ENCODE measurements at places on chromosomes 3 and 15.

DNA sequence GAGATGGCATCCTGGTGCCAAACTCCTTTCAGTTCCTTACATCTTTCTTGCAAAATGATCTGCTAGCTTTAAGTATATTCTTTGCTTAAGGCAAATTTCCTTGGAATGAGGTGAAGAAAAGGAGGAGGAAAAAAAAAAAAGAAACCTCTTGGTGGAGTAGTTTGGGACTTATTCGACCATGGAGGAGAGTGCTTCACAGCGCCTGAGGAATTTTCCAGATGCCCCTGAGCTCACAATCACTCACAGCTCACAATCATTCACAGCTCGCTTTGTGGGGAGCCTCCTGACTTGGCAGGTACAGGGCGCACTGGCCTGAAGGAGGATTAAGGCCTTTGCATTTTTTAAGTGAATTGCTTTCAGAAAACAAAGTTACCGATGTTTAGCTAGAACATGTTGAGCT, 53.9 kb downstream of the BOC start:
- DNase-seq: no peak

DNA sequence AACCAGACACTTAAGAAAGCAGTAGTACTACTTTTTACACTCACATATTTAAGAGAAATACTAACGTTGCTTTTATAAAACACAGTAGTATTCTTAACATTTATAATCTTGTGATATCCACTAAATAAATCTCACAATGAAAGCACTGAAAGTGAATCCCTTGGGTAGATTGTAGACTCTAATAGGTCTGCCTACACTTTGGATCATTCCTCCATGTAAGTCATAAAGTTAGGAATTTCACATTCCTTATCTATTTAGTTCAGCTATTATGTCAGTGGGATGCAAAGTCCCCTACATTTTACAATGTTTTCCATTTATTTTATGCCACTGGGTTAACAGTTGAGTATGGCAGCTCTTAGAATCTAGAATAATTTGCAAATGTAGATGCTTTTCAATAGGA, 330.7 kb downstream of the LSAMP start:
- no peak for DNase-seq

- DNase-seq: peak; percentile 68
Measured at GRCh38 chr3:112132975-112133448, at the start of gene GCSAM. GCSAM (minus strand) TSS chr3:112133248; CDS start chr3:112133120, 128 bp downstream.

- DNase-seq: no peak
Measured at GRCh38 chr15:70578196-70578595, 185.2 kb downstream of the UACA start.

DNA sequence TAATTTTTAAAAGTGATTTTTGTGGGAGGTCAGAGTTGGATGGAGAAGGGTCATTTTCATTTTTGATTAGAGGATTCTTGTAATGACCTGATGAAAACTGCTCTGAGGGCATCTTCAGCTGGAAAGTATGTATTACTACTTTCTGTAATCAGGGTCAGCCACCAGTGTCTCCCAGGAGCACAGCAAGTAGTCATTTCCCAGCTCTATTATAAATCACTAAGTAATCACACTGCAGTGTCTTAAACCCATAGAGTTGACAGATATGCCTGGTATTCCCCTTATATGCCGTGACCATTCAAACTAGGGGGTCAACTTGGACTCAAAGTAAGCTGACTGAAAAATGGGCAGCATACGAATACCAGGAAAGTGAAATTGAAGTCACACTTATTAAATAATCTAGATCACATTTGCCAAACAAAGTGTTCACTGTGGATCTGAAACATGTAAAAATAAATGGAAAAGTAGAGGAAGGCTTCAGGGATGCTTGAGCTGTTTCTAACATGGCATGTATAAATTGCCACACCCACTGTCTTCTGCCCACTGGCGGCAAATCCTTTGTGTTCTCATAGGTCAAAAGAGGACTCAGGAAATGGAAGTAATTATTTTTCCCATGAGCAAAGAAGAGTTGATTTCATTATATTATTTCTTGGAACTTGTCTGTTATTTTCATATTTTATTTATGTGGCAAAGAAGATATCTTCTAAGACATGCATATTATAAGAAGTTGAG, 105.7 kb downstream of the MBNL1 start:
- DNase-seq: no peak

DNA sequence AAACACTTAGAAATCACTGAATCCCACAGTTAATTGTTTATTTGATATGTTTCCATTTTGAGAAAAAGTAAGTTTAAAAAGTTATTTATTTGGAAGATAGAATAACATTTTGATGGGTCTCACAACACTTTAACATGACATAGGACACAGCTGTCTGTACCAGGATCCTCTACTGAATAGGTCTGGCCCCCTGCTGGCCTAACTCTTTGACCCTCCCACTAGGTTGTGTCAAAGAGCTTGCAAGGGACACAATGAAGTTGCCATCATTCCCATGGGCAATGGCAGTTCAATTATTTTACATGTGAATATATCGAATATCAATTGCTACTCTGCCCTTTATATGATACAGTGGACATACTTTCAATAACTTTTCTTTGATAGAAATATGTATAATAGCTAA, 138.9 kb downstream of the EPHA3 start:
- DNase-seq: no peak

GRCh38 chr3:24420224-24420623, 74.4 kb downstream of the THRB start:
- no peak for DNase-seq

- no peak for DNase-seq
Measured at GRCh38 chr3:172137287-172138192, 98.2 kb downstream of the FNDC3B start.

DNA sequence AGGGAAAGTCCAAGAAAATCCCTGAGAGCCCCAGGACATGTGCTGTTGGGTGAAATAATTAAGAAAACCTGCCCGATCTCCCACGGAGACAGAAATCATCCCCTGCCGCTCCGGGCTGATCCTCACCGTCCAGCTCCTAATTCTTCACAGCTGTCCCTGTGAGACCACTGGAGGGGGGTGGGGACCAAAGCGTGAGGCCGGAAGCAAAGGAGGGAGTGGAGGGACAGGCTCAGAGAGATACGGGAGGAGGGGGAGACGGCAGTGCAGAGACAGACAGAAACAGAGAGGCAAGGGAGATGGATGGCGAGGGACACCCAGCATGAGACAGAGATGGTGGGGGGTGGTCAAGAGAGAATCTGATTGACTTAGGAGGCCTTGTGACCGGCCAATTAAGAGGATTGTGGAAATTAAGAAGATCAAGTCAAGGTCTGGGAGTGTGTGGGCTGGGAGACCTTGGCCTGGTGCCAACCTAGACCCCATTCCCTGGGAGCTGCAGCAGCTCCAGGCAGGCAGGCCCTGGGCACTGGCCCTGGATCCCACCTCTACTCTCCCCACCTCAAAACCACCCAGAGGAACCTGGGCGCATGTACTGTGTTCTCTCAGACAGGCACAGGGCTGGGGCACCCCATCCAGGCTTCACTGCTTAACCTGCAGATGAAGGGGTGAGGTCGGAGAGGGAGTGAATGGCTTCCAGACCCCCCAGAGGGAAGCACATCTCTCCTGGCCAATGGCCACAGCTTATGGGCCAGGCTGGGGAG, 113.2 kb upstream of the ALDH1A3 start:
- DNase-seq: no peak

GRCh38 chr3:54123776-54124196, 1.4 kb downstream of the CACNA2D3 start:
- DNase-seq: no peak

DNA sequence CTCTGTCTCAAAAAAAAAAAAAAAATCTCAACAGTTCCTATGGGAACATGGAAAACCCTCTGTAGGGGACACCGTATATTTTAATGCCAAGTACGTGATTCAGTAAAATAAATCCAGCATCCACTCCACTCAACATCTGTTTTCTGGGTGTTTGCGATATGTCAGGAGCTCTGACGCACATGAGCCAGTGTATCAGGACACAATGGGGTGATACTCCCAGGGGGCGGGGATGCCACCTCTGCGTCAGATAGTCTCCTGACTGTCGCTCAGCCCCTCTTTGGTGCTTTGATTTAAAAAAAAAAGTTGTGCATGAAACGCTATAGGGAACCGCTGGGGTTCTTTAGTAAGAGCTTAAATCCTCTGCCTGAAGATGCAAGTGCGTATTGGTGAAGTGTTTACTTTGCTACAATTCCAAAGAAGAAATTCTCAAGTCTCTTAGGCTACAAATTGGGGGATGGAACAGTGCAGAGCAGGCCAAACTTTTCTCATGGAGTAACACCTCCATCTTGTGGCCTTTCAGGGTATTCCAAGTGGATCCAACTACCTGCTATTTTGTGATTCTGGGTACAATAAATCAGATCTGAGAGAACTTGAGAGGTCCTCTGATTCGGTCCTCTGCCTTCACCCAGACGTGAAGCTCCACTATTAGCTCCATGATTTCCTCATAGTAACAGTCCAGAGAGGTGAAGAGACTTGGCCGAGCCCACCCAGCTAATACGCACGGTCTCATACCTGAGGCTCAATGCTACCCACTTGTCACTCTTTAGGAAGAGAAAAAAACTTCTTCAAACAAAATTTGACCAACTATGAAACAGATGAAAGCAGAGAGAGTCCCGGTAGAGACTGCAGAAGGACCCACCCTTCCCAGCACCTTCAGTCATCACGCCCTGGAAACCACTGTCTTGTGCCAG, 9.3 kb upstream of the NR2E3 start:
- DNase-seq: no peak

- DNase-seq: no peak
Measured at GRCh38 chr3:170835336-170835735, 34.7 kb downstream of the RPL22L1 start.

DNA sequence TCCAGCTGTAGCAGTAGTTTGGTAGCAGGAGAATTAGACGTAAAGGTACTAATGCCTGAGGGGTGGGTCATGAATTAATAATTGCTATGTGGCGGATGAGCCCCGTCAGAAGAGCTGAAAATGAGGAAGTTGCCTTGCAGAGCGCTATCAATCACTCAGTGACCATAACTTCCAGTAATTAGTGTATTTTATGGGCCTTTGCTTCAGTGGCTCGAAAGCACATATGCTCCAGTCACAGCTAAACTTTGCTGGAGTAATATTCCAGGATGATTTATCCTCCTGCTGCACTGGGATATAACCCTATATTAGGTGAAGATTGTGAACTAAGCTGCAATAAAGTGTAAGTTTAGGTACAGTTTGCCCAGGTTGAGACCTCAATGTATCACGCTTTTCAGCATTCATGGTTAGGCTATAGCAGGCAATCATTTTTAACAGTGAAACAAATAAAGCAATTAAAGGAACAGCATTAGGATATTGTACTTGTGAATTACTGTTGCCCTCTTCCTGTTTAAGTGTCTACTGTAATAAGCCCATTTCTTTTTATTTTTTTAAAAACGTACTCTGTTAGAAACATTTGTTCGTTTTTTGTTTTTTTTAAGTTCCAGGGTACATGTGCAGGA, 104.6 kb upstream of the SKOR1 start:
- DNase-seq: no peak

- no peak for DNase-seq
Measured at GRCh38 chr3:185807445-185808068, 17.3 kb downstream of the IGF2BP2 start.

GRCh38 chr3:120344349-120344748, 4.8 kb downstream of the LRRC58 start:
- DNase-seq: no peak

GRCh38 chr3:138034918-138035317, 25.0 kb downstream of the CLDN18 start:
- no peak for DNase-seq

DNA sequence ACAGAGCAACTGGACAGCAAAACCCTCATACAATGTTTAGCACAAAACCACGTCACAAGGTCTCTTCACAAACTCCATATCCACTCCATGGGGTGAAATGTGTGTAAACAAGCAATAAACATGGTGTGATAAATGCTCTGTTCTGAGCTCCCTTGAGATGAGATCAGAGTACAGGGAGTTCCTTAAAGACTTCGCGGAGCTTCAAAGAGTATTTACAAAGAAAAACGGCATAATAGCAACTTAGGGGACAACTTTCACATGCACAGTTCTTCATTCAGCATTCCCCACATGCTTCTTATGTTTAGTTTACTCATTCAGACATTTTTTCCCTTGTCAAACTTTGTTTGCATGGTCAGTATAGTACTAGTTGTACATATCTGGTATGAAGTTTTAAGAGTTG, 52.5 kb upstream of the SUCLG2 start:
- DNase-seq: no peak

- DNase-seq: no peak
Measured at GRCh38 chr15:63287109-63287508, 9.7 kb downstream of the APH1B start.

DNA sequence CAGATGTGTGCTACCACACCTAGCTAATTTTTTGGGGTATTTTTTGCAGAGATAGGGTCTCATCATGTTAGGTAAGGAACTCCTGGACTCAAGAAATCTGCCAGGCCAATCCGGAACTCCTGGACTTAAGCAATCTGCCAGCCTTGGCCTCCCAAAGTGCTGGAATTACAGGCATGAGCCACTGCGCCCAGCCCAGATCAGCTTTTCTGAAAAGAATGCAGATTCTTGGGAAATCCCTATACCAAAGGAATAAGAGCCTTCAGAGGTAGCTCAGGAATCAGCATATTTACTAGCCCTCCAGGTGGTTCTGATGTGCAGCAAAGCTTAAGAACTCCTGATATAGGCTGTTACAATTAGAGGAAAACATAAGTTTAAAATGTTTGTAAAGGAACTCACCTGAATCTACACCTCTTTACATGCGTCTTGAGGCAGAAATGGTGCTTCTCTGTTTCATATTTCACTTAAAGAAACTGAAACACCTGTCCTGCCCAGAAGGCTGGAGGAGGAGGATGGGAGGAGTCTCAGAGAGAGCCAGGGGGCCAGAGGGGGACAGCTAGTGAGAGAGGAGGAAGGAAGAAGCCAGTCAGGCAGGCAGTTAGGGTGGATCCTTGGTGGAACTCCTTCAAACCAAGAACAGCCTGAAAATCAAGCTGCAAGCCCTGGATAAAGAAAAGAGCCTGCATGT, at the start of gene XCR1:
Gene XCR1, minus strand, starts transcription at position 463 of the 685 bp plus-strand sequence. CDS start 5,536 bp downstream, outside the sequence.
- no peak for DNase-seq
